ENCODE measurements at places on chromosomes 3 and 15.

- no peak for DNase-seq
These were observed 268.5 kb downstream of the PTPRG start for GRCh38 chr3:61829722-61830350.

GRCh38 chr15:67116742-67117141 is 51.3 kb downstream of the SMAD3 start:
- no peak for DNase-seq

- DNase-seq = no peak
These were observed at the start of gene CLSTN2 for GRCh38 chr3:139935016-139935865. Gene CLSTN2, plus strand, starts transcription at chr3:139935185.

- DNase-seq = no peak
These were observed 150.0 kb downstream of the CDIN1 start for GRCh38 chr15:36729418-36729817.

DNA sequence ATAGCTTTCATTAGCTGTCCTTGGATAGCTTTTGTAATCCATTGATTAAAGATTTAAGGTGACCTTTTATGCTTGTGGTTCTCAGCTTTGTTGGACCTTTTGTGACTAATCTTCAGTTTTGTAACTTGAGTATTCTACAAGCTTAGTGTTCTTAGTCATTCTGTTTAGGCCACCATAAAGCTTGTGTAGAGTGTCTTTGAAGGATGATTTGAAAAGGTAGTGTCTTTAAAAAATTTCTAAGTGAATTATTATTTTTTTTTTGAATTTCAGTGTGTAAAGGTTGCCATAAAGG is 7.5 kb downstream of the MORF4L1 start:
- no peak for DNase-seq

DNA sequence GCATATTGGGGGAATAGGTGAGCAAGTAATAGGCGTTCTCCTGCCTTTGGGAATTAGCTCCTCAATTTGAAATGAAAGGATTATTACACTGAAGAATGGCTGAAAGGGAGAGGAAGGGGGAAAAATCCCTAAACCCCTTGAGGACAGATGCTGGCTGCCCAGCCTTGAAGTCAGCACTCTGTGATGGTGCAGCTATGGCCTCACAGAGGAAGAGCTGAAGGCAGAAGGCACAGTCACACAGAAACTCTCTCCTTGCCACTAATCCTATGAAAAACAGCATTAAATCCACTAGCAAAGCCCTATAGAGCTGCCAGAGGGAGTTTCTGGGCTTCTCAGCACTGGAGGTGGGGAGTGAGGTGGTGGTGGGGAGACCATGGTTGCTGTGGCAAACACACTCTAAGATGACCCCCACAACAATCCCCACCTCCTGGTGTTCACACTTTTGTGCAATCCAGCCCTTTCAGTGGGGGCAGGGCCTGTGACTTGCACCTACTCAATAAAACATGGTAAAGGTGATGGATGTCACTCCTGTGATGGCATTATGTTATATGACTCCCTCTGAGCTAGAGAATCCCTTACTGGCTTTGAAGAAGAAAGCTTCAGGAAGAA is 101.2 kb downstream of the RFTN1 start:
- no peak for DNase-seq

DNA sequence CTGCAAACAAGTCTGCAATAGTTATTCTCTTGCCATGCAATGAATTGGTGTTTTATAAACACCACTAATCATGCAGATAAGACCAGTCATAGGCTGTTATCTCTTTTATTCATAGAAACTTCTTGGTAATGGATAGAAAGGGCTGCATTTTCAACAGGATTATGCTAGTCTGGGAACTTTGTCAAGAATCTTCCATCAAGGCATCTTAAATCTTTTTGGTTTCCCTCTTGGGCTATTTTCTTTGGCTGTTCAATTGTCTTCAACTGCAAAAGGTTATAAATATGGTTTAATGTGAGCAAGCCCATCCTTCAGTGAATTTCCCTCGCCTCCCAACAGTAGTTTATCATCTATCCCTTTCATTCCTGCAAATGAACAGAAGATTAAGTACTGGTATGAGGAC is 59.0 kb upstream of the MINAR1 start:
- DNase-seq = no peak

GRCh38 chr3:156750874-156751245 is 75.3 kb upstream of the LEKR1 start:
- DNase-seq = no peak

All from stimulated activated CD8-positive, alpha-beta memory T cell treated with anti-CD3 and anti-CD28 coated beads, Interleukin-7, amount 100 ng/mL, for 48 hours (primary cell).